Epithelial cell of proximal tubule (primary cell): ENCODE measurements at places on chromosomes 2 and 18. TPM values are rescaled to one million over a fixed set of nuclear protein-coding genes. Genes with fewer than 3 reads are reported as not detected.
A peak's percentile ranks its signal among the peaks of the same experiment; 100 is the strongest.

TTN gene
- total RNA-seq: 0.12 TPM in 1 of 2 replicates, not detected in the other

SERPINB13 gene
- not detected in 2 replicates for total RNA-seq

SERPINB11 gene
- not detected in 2 replicates for total RNA-seq

SP5 gene
- 0.14 TPM in 1 of 2 replicates, not detected in the other for total RNA-seq

B3GNT7 gene
- total RNA-seq: 10.7 and 13.7 TPM in 2 replicates

MPP4 gene
- total RNA-seq: 1.0 TPM in 1 of 2 replicates, not detected in the other

PPP3R1 gene
- total RNA-seq: 14.5 and 19.6 TPM in 2 replicates

GRCh38 chr2:184644685-184645084 lies 46.4 kb downstream of the ZNF804A start:
- no peak for DNase-seq

DNA sequence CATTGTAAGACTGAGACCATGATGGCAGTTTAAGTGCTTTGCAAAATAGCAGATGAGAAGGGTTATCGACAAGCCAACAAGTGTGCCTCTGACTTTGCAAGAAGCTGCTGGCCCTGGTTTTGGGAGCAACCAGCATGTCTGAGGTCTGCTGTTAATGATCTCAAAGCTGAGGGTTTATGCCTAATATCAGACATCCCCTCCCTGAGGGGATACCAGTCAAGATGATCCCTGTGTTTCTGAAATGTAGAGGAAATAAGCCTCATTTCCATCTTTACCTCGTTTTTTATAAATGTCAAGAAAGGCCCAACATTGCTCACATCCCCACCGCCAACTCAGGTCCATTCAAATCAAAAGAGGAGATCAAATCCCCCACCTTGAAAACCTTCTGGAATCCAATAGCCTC lies 120.6 kb downstream of the MYCN start:
- no peak for DNase-seq

DNA sequence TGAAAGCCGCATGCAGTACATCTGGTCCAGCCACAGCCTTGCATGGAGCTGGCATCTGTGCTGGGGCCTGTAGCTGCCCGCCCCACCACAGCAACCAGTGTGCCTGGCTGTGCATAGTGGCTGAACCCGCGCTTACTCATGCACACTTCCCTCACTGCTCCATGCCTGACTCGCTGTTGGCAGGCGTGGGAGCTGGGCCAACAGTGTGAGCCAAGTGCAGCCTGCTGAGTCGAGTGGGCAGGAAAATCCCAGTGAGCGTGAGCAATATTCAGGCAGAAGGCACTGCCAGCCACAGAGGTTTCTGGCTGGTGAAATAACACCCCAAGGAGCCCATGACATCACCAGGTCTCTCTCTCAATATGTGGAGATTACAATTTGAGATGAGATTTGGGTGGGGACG lies 1674.1 kb upstream of the TMEFF2 start:
- peak; percentile 45 for DNase-seq

GRCh38 chr2:28300485-28301341 lies 91.9 kb upstream of the FOSL2 start:
- DNase-seq: no peak

DNA sequence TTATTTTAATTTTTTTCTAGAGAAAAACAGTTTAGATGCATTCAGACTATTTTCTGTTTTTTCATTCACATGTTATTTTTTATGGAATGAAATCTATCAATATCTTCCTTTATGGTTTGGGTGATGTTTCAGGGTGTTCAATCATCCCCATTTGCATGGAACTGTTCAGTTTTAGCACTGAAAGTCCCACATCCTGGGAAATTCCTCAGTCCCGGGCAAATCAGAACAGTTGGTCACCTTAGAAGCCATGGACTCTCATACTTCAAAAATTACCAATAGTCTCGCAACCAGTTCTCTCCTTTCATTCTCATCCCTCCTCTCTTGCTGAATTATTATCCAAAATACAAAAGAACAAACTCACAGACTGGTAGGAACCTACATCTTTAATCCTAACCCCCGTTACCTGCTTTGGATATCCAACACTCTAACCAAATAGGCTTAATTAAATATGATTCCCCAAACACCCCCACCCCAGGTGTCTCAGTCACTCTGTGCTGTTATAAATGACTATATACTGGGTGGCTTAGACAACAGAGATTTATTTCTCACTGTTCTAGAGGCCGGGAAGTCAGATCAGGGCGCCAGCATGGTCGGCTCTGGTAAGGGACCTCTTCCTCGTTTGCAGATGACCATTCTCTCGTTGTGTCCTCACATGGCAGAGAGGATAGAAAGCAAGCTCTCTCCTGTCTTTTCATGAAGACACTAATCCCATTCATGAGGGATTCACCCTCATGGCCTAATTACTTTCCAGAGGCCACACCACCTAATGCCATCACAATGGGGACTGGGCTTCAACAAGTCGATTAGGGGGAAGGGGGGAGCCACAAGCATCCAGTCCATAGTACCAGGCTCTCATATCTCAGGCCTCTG lies 57.7 kb upstream of the SLC1A4 start:
- DNase-seq: no peak

DNA sequence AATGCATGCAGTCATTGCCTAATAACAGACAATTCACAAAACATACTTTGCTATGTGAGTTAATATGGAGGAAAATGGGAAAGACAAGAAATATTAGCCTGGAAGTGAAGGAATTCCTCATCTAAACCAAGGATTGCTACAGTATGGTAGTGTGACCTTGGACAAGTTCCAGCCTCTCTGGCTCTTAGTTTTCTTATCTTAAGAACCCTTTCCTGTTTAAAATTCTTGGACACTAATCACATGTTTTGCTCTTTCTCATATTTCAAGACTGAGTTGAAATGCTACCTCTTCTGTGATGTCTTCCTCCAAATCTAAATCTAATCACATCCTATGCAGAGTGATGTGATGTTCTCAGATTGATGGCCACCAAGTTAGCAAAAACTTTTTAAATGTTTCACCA lies 20.8 kb upstream of the ADAM23 start:
- no peak for DNase-seq

DNA sequence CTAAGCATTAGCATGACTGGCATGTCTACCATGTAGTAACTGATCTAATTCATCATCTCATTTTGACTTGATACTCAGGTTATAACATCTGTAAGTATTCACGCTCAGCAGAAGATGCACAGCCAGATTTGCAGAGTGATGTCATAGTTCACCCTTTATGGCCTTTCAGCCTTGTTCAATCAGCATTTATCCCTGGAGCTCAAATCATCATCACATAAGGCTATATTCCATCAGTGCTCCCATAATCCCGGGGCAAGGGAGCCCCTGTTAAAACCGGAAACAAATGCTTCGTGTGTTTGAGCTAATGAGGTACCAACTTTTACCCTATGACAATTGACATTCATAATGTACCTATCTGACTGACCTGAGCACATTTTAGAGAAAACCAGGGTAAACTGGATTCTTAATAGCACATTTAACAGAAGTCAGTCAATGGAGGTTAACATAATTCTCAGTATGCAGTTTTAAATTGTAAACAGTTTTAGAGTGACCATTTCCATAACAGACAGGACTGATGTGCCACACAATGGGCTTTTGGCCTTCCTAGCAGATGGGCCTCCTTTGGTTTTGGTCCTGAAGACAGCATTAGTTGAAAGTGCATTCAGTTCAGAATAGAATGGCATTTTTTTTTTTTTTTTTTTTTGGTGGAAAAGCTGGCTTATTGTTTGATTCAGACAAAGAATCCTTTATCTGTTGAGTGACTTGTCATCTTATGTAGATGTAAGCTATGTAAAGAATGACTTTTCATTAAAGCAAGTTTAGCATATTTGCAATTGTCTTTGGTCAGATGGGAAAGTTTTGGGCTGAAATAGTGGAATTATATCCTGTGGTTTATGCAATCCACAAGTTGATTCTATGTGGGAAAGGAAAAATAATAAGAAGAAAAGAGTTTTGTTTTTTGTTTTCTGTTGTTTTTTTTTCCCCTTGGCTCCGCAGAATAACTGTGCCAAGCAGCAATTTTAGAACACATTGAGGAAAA lies 866.0 kb upstream of the ACVR2A start:
- DNase-seq: no peak

DNA sequence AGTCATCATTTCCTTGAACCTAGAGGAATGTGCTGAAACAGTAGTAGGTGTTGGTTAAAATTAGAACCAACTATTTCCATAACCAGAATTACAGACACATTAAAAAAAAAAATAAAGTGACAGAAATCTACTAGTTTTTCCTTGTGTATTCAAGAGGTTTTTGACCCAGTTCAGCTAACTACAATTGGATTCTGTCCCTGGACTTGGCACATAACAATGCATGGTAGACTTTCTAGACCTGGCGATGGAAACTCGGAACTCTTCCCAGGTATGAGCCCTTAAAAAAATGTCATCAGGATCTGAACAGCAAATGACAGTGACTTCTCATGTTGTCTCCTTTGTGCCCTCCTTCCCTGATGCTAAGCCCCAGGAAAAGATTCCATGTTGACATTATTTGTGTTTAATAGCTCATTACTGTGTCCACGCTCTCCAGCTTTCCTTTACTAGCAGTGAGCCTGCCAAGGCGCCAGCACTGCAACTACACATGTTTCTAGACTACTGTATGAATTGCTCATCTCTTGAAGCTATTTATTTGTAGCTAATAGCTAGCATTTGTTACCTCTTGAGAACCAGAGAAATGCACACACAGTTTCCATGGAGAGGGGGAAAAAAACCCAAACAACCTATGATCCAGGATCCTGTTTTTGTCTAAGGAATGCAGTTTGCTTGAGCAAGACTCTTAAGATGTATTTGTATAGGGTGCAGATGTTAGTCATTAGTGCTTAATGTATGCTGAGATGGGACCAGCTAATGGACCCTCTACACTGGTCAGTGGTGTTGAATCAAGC lies 148.5 kb downstream of the FMNL2 start:
- no peak for DNase-seq

- DNase-seq: no peak
These were observed 13.1 kb downstream of the ARMC9 start for GRCh38 chr2:231211486-231211885.

- DNase-seq: no peak
These were observed 72.2 kb downstream of the BCL2L11 start for GRCh38 chr2:111192776-111193368.

DNA sequence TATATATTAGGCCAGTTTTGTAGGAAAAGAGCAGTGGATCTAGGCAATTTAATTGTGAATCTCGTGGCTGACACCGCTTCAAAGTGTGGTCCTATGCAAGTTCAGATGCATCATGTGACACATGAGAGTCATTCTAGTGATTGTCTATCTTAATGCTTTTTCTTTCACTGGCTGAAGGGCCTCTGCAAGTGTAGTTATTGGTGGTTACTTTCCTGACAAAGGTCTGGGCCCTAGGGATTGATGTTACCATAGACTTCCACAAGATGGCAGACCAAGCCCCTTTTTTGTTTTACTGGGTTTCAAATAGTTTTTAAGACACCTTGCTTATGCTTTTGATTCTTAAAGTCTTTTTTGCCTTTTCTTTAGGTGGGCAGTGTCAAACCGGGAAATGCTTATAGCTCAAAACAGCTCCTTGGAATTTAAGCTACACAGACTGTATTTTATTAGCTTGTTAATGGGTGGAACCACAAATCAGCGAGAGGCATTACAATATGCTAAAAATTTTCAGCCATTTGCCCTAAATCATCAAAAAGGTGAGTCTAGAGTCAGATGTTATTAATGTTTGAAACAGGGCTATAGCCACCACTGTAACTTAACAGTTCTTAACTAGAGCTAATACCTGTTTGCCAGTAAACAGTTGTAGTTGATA lies 25.9 kb downstream of the CD8A start:
- DNase-seq: peak; percentile 12

GRCh38 chr2:44951124-44951523 lies 9.6 kb downstream of the SIX3 start:
- no peak for DNase-seq

DNA sequence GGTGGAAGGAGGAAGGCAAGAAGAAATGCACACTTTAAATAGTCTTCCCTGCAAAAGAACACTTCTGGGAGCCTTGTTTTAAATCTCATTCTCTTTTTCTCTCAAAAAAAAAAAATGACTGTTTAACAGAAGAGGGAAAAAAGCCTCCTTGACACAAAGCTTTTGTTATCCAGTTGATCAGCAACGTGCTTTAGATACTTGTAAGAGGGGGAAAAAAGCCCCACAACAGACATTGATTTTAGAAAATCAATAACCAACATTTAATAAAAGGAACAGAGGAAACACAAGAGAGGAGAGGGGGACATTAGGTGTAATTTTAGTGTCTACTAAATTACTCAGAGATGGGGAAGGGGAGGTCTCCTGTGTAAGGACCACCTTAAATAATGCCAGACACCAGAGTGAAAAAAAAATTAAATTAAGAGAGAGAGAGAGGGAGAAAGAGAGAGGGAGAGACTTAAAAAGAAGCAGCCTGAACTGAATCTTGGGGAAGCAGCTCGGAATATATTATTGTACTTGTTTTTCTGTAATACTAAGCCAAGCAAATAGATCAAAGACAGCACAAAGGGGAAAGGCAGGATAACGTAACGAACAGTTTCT lies 4.7 kb downstream of the ZEB2 start:
- DNase-seq: no peak

- no peak for DNase-seq
These were observed 25.3 kb downstream of the MROH2A start for GRCh38 chr2:233803292-233803911.

- no peak for DNase-seq
These were observed 15.2 kb upstream of the LBH start for GRCh38 chr2:30216157-30216556.

DNA sequence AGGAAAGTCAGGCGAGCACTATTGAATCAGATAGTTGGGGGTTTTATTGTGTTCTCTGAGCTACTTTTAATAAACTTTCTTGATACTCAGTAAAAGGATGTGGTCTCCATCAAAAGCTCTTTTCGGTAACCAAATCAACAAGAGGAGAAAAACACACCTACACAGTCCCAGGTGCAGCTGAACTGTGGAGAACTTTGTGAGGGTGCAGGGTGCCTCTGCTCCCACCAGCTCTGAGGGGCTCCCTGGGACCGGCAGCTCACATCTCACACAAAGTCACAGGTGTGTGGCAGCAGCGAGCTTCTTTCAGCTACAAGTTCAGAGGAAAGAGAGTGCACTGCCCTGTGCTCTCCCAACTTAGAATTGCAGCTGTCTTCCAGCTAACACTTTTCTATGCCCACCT lies 650.4 kb downstream of the RNF144A start:
- DNase-seq: no peak

DNA sequence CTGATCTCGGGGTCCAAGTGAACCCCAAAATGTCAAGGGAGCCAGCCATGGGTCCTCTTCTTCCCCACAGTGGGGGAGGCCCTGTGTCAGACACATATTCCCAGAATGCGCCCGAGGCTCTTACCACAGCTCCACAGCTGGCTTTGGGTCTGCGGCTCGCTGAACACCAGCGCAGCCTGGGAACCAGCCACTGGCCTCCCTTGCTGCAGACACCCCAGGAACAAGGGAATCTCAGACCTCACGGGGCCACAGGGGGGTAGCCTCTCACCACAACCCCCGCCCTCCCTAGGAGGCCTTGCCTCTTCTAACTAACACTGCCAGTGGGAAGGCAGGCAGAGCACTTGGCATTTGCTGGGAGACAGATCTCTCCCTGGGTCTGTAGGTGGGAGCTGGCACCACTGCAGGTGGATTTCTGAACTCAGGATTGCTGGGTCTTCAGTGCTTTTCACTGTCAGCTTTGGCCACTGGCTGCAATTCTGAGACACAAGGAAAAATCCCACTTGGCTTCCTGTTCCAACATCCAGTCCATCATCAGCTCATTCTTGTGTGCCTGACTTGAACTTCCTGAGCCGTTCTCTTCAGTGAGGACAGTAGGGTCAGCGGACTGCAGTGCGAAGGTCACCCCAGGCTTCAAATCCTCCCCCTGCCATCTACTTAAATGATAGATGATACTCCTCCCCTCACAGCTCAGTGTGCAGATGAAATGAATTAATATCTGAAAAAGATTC lies 128.7 kb downstream of the CAPN13 start:
- DNase-seq: no peak
